ENCODE measurements at places on chromosomes 16 and 17.

- no peak for DNase-seq
Observed at GRCh38 chr17:59396134-59396826, 64.8 kb downstream of the YPEL2 start.

- DNase-seq: no peak
Observed at GRCh38 chr16:31009894-31010584, 399 bp downstream of the STX1B start.

GRCh38 chr16:47713225-47713595, 252.1 kb downstream of the PHKB start:
- no peak for DNase-seq

- no peak for DNase-seq
Observed at GRCh38 chr17:40707745-40708144, 4.2 kb upstream of the KRT24 start.

- no peak for DNase-seq
Observed at GRCh38 chr17:82283208-82283749, 9.8 kb upstream of the CSNK1D start.

DNA sequence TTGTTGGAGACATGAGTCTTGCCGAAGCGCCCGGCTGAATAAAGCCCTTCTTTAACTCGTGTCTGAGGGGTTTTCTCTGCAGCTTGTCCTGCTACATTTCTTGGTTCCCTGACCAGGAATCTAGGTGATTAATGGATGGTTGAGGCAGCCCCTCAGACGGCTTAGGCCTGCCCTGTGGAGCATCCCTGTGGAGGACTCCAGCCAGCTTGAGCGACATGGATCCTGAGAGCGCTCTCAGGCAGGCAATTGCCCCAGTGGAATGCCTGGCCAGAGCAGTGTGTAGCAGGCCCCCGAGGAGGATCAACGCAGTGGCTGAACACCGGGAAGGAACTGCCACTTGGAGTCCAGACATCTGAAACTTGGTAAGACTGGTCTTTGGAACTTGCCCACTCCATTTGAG, 17.3 kb upstream of the ENDOV start:
- DNase-seq: no peak

- DNase-seq: no peak
Observed at GRCh38 chr17:29141514-29141876, 38.7 kb downstream of the MYO18A start.

DNA sequence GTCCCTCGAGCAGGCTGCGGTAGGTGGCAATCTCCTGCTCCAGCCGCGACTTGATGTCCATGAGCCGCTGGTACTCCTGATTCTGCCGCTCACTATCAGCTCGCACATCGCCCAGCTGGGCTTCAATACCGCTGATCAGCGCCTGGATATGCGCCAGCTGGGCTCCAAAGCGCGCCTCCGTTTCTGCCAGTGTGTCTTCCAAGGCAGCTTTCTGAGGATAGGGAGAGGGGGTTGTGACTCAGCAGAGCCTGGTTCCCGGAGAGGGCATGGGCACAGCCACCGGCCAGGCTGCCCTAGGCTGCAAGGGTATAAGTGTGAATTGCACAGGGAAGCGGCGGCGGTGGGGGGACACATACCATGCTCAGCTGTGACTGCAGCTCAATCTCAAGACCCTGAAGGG, 4.3 kb downstream of the KRT19 start:
- no peak for DNase-seq

GRCh38 chr17:64500862-64501765, 4.3 kb upstream of the POLG2 start:
- no peak for DNase-seq

- DNase-seq: no peak
Observed at GRCh38 chr16:30090610-30091331, 953 bp downstream of the TBX6 start.

- DNase-seq: no peak
Observed at GRCh38 chr16:48165961-48166578, 10.3 kb upstream of the ABCC12 start.

- no peak for DNase-seq
Observed at GRCh38 chr17:9218064-9218635, 196.8 kb downstream of the NTN1 start.

DNA sequence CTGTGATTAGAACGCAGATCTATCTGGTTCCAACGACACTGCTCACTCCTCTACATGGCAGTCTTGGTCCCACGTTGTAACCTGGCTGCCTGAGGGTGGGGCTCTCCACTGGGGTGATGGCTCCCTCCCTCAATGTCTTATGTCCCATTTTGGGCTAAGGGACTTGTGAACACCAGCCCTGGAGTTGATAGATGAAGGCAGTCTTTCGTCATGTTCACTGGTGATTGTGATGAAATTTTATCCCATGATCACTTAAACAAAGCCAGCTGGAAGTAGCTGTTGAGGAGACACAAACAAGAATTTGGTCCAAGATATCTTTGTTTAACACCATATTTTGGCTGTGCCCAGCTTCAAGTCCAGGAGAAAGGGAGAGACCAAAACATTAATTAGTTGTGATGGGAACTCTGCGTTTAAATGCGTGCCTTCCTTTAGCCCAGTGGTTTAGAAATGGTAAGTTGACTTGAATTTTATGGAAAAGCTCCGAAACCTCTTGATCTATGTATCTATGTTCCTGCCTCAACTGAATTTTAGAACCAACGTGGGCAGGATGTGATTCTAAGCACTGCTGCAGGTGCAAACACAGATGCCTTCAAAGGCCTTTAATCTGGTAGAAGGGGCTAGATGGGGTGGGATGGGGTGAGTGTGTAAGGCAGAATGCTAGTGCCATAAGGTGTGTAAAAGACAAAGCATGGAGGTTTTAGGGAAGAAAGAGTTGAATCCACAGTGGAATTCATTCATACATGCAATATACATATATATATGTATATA, 186.8 kb upstream of the IRX3 start:
- DNase-seq: no peak

DNA sequence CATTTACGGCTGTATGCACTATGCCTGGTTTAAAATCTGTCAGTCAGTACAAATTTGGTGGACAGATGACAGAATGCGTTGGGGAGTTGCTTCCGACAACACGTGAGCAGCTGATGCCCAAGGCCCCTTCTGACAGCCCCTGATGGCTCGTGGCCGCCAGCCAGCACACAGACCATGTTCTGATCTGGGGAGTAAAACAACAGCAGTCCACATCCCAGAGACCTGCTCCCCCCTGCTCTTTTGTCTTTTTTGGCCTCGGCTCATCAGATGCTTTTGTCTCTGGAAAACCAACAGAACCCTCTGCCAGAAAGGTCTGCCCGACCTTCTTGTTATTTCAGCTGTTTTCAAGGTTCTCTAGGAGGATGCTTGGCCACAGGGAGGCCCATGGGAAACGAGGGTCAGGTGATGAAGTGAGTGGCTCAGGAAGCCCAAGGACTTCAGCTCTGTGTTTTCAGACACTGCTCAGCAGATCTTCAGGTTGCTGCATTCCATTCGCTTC, 10.8 kb downstream of the ARSG start:
- DNase-seq: no peak

- DNase-seq: no peak
Observed at GRCh38 chr16:52357711-52358110, 189.2 kb downstream of the TOX3 start.

- no peak for DNase-seq
Observed at GRCh38 chr17:45256114-45256966, 5.6 kb downstream of the SPATA32 start.

DNA sequence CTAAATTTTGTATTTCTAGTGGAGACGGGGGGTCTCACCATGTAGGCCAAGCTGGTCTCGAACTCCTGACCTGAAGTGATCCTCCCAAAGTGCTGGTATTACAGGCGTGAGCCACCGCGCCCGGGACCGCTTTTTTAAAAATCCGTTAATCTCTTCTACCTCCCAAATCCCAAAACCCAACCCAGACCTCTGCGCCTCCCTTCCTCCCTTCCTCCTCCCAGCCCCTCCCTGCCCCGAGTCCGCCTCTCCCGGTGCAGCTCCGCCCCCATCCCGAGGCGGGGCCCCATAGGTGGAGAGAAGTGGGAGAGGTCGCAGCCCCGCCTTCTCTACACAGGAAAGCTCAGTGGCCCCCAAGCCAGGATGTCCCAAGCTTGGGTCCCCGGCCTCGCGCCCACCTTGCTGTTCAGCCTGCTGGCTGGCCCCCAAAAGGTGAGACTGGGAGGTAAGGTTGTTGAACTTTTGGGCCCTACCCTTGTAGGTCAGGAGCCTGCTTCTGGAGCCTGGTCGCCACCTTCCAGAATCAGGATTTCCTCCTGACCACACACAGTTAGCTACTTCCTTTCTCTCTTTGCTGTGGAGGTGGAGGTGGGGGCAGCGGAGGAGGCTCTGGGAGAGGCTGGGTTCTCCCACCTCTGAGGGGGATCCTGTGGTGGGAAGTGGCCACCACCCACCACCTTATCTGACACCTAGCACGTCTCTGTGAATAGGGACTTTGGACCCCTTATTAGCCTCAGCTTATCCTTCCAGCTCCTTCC, at the start of gene TMEM92:
TMEM92 (plus strand) TSS at position 325 of the 755 bp plus-strand sequence; CDS start at position 361, 36 bp downstream.
- DNase-seq: no peak

DNA sequence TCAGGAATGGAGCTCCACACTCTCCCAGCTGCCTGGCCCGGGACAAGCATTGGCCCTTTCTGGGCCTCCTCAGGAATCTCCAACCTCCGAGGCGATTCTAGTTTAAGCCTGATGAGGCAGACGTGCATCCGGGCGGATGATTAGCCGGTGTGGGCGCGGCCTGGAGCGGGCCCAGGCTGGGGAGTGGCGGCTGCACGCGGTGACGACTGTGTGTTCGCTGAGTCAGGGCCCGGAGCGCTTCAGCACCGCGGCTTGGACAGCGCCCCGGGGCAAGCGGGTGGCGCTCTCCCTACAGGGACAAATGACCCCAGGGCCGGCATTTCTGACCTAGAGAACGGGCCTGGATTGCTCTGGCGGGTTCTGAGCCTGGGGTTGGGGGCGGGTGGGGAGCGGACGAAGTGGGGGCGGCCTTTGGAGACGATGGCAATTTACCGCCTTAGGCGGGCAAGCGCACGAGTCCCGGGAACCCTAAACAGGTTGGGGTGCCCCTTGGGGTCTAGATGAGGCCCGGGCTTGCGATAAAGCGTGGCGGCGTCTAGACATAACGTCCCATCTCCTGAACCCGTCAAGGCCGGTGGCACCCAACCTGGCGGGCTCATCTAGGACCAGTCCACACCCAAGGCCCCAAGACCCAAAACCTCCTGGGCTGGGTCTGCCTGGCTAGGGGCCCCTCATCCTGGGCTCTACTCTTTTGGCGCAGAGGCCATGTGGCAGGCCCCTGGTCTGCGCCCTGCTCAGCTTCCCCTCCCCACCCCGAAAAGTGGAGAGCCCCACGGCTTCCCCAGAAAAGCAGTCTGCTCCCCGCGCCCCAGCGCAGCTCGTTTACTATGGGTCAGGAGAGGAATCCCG, 22.3 kb upstream of the ZNHIT3 start:
- DNase-seq: no peak

DNA sequence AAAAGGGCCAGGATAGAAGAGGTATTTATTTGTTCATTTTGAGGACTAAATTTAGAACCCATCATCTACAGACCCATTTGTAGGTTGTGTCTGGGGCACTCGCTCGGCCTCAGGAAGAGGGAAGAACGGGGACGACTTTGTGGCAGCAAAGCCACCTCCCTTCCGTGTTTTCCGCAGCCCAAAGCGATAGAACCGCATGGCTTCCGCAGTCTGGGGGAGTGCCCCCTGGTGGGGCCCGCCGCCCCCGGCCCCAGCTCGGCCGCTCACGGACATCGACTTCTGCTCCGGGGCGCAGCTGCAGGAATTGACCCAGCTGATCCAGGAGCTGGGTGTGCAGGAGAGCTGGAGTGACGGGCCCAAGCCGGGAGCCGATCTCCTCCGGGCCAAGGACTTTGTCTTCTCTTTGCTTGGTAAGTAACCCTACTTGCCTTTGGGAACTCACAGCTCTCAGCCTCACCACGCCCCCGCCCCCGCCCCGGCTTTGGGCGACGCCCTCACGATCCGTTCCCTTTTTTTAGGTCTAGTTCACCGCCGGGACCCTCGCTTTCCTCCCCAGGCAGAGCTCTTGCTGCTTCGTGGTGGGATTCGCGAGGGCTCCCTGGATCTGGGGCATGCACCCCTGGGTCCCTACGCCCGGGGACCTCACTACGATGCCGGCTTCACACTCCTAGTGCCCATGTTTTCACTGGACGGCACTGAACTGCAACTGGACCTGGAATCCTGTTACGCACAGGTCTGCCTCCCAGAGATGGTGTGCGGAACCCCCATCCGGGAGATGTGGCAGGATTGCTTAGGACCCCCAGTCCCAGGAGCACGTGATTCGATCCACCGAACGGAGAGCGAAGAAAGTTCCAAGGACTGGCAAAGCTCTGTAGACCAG, 681 bp downstream of the TMEM102 start:
- no peak for DNase-seq

GRCh38 chr16:79980650-79981521, 380.3 kb upstream of the MAF start:
- no peak for DNase-seq

GRCh38 chr17:28476076-28476865, 2.8 kb downstream of the SLC13A2 start:
- DNase-seq: no peak

DNA sequence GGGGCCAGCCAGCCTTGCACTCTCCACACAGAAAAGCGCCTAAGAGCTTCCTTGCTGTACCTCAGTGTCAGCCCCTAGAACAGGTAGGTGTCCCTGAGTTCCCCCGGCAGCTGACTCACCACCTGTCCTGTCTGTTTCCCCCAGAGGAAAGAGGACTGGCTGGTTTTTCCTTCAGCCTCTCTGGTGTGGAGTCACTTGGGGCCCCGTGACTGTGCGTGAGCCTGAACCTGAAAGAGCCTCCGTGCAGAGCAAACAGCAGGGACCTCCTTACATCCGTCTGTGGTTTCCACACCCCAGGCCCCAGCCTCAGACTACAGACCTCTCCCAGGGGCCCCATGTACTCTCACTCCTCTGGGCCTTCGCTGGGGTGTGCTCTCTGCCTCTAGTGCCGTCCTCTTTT, 87.8 kb downstream of the GNAO1 start:
- DNase-seq: peak; percentile 6

DNA sequence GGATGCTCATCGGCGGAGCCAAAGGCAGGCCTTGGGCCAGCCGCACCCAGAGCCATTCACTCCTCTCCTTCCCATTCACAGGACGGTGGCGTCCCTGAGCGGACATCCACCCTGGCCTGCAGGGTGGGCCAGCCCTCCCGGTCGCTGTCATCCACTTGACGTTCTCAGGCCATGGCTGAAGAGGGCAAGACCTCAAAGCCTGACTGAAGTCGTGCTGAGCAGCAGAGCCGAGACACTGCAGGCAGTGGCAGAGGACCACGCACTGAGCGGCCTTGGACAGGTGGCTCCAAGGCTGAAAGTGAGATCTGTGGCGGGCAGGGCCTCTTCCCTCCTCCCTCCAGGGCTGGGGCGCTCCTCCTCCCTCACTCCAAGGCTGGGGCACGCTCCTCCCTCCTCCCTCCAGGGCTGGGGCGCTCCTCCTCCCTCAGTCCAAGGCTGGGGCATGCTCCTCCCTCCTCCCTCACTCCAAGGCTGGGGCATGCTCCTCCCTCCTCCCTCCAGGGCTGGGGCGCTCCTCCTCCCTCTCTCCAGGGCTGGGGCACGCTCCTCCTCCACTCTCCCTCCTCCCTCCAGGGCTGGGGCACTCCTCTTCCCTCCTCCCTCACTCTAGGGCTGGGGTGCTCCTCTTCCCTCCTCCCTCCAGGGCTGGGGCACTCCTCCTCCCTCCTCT, 24.1 kb downstream of the GNPTG start:
- DNase-seq: no peak

- no peak for DNase-seq
Observed at GRCh38 chr16:79972053-79972704, 371.6 kb upstream of the MAF start.
